Activated gamma-delta T cell (primary cell): ENCODE measurements at places on chromosomes 6 and 20.

- no peak for DNase-seq
These were observed 113.9 kb downstream of the NFATC2 start for GRCh38 chr20:51428401-51429143.

- DNase-seq, result no peak
These were observed 315.0 kb downstream of the GMDS start for GRCh38 chr6:1930356-1930755.

DNA sequence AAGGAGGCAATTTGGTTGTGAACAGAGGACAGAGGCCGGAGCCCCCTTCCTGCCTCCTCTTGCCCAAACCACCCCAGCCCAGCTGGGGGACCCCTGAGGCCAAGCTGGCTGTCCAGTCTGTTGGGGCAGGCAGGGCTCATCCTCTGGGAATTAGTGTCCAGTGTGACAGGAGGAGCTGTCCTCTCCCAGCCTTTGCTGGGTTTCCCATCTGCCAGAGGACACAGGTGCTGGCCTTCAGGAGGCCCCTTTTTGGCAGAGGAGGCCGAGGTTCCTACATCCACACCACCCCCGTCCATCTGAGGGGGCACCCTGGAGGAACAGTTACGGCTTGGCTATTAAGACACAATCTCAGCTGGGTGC is 44.7 kb upstream of the MDGA1 start:
- DNase-seq, result no peak

- DNase-seq, result no peak
These were observed 12.2 kb downstream of the RRP36 start for GRCh38 chr6:43033496-43034189.

DNA sequence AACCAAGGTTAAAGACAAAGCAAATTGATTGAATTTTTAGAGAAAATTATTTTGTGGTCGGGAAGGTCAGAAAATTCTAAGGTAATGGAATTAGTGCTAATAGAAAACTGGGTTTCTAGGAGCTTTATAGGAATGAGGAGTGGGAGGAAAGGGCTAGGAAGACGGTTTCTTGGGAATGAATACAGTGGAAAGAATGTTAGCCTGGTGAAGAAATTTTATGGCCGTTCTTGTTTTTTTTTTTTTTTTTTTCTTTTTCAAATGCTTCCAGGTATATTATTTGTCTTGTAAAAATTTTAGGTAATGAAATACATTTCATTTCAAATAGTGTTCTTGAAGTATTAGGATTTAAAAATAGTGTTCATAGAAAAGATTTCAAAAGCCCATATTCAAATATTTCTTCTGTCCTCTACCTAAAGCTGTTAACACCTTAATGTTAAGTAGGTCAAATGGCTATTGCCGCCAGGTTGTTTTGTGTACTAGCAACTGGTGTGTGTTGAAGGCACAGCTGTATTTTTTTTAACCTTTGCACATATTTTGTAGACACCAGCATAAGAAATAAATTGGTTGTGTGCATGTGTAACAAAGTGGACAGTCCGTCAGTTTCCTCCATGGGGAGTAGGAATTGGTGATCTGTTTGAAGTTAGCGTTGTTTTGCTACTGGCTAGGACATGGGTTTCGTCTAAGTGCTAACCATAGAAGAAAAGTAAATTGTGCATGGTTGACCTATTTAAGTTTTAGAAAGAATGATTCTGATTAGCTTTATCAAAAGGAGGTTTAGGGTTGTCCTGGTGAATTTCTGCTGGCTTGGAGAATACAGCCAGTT is 32.3 kb downstream of the AFDN start:
- DNase-seq, result no peak

GRCh38 chr6:81929828-81930227 is 177.3 kb upstream of the TENT5A start:
- no peak for DNase-seq

DNA sequence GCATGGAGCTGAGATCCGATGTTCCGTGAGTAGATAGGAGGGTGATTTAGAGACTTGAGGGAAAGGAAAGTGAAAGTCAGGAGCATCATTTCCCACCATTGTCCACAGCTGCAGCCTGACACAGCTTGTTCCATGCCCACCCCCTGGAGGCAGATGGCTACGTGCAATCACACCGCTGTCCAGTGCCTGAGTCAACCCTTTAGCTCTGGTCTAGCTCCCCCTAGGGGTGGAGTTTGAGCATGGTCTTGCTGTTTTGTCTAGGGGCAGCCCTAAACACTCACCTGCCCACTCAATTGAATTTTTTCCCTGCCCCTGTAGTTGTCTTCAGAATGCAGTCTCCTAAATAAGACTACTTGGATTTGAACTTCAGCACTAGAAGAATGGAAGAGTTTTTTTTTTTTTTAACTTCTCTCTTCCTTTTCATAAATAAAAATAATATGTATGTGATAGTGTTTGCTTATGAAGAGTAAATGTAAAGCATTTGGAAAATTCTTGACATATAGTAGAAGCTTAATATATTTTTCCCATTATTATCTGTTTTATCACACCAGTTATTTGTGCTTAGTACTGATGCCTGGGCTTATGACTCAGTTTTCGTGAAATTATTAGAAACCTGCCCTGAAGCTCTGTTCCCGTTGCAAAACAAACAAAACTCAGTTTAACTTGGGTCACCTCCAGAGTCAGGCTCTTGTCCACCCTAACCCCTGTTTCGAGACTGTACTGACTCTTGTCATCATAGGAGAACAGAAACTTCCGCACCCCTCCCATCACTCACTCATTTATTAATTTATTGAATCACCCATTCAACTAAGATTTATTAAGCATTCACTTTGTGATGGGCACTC is 814.8 kb downstream of the MAFB start:
- DNase-seq, result no peak

GRCh38 chr20:31945785-31946184 is 6.1 kb downstream of the PDRG1 start:
- no peak for DNase-seq

DNA sequence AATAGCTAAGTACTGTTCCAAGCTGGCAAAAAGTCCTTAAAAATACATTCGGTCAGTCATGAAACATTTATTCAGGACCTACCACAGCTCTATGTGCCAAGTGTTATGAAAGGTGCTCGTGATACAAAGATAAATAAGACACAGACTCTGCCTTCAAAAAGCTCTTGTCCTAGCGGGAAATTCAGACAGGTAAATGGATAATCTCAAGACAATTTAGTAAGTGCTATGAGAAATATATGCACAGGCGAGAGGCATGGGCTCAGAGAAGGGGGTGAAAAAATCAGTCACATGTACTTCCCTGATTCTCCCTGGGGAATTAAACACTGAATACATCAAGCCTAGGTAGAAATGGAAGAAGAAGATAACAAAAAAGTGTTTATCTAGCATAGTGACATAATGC is 49.8 kb upstream of the HEY2 start:
- DNase-seq, result no peak

- no peak for DNase-seq
These were observed 74.5 kb downstream of the DCDC2 start for GRCh38 chr6:24283043-24283985.

DNA sequence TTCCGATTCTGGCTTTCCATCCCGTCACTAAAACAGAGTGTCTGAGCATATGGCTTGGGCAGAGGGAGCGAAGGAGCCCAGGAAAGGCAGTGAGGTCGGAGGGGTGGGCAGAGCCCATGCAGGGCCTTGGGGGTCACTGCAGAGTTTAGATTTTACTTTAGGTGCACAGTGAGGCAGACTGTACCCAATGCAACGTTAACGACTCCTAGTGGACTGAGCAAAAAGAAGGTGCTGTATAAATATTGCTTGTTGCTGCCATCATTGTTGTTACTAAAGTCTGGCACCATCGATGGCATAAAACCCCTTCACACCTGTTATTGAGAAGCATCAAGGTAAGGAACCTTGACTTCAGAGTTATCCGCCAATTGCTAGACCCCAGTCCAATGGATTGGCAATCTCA is 119.0 kb downstream of the EYA2 start:
- no peak for DNase-seq

- no peak for DNase-seq
These were observed 53.4 kb downstream of the SYTL3 start for GRCh38 chr6:158703111-158703836.

- no peak for DNase-seq
These were observed 72.6 kb downstream of the PXDC1 start for GRCh38 chr6:3678946-3679345.

GRCh38 chr6:169846286-169847056 is 95.0 kb downstream of the ERMARD start:
- DNase-seq, result no peak

- no peak for DNase-seq
These were observed 1.1 kb downstream of the TULP1 start for GRCh38 chr6:35511562-35511941.

DNA sequence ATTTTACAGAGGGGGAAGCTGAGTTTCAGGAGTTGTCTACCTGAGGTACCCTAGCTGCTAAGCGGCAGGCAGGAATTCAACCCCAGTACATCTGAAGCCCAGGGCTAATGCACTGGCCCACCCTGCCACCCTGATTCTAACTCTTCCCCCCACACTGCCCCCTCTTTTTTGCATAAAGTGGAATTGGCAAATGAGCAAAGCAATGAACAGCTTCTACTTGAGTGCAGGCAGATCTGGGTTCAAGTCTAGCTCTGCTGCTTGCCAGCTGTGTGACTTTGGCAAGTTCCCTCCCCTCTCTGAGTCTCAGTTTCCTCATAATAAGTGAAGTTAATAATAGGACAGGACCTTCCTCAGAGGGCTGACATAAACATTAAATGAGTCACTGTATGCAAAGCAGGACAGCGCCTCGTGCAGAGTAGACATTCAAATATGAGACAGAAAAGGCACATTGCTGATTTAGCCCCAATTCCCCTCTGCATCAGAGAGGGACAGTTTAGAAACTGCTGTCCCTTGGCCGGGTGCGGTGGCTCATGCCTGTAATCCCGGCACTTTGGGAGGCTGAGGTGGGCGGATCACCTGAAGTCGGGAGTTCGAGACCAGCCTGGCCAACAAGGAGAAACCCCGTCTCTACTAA is 4.7 kb downstream of the ADA start:
- DNase-seq, result no peak

DNA sequence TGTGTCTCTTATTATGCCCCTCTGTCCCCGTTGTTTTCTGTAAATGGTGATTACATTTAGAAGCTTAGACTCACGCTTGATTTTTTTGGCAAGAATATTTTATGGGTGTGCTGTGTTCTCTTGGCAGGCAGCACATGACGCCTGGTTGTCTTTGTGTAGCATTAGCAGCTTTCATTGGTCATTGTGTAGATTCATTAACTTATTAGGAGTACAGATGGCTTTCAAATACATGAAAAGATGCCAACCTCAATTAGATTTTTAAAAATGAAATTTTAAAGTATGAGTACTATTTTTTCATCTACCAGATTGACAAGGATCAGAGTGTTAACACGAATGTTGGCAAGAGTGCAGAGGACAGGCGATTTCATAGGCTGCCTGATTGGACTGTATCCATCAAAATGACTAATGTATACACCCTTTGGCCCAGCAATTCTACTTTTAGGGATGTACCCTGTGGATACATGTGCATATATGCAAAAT is 15.2 kb downstream of the COX4I2 start:
- DNase-seq, result no peak

DNA sequence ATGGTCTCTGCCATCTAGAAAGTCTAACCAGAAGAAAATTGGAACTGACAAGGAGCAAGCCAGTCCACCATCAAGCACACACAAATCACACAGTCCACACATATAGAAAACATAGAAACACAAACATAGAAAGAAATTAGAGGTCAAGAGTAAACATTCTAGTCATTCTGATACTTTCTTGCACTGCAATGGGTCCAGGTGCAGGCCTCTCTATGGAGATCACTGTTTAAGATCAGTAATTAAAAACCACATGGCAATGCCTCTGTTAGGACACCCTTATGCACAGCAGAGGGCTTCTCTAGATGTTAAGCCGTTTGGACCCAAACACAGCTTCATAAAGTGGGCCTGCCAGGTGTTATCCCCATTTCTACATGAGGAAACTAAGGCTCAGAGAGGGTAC is 42.8 kb upstream of the SLC22A23 start:
- DNase-seq, result no peak

DNA sequence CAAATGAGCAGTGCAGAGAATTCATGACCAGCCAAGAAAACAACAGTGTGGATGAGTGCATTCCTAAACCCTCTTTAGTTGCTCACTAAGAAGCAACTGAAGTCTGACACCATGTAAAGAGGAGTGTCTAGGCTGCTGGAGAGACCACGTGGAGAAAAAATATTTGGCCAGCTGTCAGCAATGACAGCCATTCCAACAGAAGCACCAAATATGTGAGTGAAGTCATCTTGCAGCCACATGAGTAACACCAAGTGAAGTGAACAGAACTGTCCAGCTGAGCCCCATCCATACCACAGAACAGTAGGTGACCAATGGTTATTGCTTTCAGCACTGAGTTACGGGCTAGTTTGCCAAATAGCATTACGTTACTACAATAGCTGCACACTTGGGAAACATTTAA is 89.4 kb downstream of the TBXT start:
- no peak for DNase-seq

DNA sequence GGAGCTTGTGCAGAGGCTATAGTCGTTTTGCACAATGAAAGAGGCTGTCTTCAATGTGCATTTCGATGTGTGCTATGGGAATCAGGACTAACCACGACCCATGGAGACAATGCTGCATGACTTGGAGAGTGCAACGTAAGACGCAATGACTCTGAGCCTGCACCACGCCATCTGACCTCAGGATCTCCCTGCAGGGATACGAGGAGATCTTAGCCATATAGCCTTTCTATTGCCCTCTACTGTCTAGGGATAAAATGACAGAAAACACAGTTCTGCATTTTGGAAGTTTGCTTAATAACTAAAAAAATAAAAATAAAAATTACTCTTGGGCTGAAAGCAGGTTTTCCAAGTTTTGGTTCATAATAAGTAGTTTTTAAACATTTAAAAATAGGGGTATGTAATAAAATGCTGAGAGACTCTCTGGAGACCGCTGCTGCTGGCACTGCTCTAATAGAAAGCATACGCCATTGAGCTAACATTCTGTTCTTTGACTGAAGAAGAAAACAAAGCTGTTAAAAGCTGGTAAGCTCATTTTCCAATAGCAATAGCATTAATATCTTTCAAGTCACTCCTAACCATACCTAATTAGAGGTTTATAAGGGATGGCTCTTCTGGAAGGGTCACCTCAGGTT is 87.2 kb downstream of the PDE7B start:
- DNase-seq, result no peak

GRCh38 chr20:25629816-25630499 is 6.1 kb upstream of the NANP start:
- no peak for DNase-seq

- DNase-seq, result no peak
These were observed 83.5 kb downstream of the SCML4 start for GRCh38 chr6:107740496-107741190.

DNA sequence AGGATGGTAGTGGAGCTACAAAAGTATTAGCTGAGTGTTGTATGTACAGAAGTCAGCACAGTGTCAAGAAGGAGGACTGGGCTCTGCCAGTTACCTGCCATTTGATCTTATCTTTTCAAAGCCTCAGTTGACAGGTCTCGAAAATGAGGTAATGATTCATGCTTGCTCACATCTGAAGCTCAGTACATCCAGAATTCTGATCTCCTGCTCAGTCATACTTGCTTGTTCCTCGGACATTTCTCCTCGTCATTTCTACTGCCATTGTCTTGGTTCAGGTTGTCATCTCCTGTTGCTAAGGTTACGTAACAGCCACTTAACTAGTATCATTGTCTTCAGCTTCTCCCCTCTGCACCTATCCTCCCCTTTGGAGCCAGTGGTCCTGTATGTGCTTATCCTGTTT is 89.5 kb downstream of the SLX4IP start:
- no peak for DNase-seq
